ENCODE measurements at places on chromosomes 5 and 9.

DNA sequence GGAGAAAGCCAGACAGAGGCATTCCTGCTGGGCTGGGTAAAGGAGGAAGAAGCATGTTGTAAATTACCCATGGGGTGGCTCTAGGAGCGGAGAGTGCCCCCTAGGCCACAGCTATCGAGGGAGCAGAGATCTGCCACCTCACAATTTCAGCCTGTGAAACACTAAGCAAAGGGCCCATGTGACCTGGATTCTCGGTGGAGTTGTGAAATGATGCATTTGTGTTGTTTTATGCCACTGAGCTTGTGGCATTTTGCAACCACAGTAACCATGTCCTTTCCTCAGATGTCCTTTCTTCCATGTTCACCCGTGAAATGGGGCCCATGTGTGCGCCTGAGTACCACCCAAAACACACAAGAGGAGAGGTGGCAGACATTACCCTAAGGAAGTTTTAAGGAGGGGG is 159.3 kb downstream of the SYK start:
- DNase-seq = no peak

- peak; percentile 77 for DNase-seq
These were observed 89.7 kb upstream of the CCNG1 start for GRCh38 chr5:163347671-163348070.

GRCh38 chr5:131305906-131306305 is 42.1 kb downstream of the CDC42SE2 start:
- DNase-seq = no peak

DNA sequence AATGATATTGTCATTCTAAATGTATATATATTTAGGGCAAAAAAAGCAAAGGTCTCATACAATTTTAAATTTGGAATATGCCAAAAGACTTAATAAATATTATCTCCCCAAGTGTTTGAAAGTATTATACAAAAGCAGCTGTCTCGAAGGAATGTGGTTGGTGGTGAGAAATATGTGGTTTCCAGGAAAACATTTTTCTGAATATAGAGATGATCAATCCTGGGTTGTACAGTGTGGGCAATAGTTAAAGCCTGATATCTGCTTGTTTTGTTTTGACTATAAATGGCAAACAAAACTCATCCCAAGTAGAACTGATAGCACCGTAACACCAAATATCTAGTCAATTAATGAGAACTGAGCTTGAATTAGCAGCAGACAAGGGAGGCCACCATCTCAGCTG is 391.8 kb upstream of the CD180 start:
- no peak for DNase-seq

DNA sequence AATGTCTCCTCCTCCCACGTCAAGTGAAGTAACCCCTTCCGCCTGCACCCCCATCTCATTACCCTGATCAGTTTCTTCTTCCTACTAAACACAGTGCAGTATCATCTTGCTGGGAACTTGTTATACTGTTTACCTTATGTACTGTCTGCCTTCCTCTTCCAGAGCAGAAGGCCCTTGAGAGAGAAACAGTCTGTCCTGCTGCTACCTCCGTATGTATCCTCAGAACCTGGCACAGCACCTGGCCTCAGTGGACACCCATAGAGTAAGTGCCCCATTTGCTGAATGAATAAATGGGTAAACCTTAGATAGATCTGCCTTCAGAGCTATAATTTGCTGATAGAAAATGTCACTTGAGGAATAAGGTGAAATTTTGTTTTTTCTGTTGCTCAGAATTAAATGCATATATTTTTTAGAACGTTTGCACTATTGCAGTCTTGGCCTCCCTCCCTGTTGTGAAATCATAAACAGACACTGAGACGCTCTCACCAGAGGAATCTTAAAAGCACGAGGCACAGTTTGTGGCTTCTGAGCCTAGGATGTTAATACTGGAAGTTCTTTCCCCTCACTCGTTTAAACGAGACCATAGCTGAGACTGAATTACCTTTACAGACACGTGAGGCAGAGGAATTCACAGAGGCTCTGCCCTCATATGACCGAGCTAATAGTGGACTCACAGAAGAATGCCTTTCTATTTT is 223.1 kb upstream of the DAP start:
- no peak for DNase-seq

DNA sequence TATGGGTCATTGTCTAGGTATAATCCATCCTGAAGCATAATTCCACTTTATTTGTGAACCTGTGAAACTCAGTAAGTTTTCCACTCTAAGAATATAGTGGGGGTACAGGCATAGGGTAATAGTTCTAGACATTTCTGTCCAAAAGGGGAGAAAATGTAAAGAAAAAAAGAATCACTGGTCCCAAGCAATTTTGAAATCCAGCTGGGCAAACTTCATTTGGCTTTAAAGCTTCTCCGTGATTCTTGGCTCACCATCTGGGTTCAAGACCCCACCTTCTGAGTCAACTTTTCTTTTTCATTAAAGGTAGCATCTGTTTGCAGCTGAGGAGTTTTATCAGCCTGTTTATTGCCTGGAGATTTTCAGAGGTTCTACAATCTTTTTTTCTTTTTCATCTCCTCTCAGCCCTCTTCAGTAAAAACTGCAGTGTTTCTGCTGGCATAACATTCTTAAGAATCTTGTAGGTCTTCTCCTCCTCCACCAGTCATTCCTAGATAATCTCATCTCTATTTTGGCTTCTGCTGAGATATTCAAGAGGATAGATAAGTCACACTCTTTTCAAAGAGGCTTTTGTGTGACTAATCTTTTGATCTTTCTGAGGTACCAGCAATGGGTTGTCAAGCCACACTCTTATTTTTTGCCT is 126.1 kb upstream of the PITX1 start:
- DNase-seq = no peak

GRCh38 chr9:135666534-135667462 is 3.7 kb downstream of the LCN9 start:
- no peak for DNase-seq

DNA sequence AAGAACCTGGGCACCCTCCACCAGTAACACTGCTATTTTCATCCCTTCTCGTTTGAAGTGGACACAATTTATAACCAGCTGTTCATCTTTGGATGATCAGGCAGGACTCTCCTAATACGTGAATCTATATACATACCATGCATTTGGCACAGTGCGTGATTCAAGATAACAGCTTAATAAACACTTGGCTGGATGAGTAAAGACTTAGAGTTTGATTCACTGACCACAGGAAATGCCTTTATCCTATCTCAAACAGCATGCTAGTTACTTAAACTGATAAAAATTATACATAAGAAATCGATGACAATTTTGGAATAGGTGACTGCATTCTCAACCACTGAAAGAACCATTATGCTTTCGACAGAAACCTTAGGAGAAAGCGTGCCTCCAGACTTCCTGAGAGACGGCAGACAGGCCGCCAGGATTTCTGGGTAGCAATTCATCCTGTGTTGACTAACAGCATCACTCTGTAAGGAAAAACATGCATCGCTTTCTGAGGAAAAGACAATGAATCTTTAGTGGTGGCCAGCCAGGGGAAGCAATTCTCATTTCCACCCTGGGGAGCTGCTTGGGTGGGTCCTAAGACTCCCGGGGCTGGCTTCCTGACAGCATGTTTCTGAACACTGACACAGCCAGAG is 9.7 kb downstream of the MRPL36 start:
- no peak for DNase-seq

DNA sequence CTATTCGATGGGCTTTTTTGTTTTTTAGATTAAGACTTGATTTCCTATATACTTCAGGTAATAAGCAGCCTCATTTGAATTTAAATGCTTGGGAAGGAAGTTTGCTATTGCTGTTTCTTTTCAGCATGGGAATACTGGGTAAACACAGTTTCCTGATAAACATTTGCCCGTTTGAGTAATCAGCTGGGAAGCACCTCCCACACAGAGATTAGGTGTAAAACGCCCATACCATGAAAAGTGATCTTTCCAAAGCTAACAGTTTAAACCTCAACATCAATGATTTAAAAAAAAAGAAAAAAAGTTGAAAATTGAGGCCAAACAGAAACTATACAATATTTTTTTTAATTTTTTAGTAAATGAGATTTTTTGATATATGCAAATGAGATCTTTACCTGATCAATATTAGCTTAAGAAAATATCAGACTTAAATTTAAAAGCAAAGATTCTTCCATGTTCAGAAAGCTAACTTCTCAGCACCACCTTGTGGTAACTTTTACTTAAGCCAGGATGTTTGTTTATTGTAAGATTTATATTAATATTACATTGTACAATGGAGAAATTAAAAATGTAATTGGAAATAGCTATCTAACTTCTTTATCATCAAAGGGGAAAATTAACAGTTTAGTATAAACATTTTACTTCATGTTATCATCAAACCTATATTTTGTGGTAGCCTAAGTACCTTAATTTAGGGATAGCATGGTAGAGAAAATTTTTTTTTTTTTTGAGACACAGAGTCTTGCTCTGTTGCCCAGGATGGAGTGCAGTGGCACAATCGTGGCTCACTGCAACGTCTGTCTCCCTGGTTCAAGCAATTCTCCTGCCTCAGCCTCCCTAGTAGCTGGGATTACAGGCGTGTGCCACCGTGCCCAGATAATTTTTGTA is 39.8 kb downstream of the F2RL2 start:
- no peak for DNase-seq

DNA sequence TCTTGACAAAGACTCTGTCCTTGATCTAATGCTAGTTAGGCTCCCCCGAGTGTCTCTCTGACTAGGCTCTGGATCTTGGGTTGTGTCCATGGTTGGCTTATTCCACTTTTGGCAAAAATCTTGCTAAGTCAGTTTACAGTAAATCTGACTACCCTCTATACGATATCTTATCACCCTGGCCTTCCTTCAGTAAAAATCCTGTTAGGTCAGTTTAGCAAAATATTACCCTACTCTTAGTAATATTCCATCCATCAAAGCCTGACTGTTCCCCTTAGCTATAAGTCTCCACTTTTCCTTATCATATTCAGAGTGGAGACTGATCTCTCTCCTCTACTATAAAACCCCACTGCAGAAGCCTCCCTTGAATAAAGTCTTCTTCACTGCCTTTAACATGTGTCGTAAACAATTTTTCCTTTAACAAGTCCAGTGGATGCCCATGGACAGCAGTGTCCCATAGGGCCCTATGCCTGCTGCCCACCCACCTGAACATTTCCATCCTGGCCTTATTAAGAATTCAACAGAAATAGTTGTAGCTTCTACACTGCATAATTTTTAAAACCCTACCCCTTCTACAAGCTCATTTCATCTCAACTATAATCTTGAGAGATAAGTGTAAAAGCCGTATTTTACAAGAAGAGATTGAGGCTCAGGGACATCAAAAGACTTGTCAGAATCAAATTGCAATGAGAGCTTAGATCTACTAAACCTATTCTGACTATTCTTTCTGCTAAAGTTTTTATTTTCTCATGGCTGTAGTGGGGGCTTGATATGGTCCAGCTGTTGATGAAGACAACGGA is 22.3 kb downstream of the MINAR2 start:
- no peak for DNase-seq

DNA sequence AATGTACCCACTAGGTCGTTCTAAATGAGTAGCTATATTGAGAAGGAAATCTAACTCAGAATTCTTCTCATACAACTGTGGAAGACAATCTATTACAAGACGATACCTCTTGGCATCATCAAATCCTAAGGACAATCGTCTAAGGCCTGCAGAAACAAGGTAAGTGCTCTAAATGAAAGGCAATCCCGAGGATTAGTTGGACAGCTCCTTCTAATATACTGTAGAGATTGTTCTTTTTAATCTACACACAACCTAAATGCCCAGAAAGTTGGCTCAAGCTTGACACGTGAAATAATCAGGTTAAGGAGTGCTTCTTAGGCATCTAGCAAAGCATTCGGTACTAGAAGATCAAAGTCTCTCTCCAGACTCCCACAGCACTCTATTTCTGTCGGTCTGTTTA is 55.1 kb downstream of the MED27 start:
- DNase-seq = no peak

DNA sequence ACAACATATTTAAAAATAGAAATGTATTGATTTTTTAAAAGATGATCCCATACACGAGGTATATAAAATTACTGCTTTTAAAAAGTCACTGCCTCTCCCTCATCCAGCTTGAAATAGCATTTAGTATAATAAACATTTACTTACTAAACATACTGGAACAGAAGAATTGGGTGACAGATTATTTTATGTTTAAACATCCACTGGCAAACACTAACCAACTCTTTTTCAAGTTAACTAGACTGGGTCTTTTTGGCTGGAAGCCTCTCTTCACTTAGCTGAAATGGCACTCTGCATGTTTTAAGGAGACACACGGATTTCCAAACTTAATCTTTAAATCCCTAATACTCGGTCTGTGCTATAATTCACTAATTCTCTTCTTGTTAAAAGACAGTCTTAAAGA is 19.0 kb downstream of the CTXN3 start:
- no peak for DNase-seq

GRCh38 chr5:16855485-16855884 is 80.6 kb downstream of the MYO10 start:
- DNase-seq = no peak

GRCh38 chr5:109989994-109990722 is 300.4 kb downstream of the MAN2A1 start:
- no peak for DNase-seq

DNA sequence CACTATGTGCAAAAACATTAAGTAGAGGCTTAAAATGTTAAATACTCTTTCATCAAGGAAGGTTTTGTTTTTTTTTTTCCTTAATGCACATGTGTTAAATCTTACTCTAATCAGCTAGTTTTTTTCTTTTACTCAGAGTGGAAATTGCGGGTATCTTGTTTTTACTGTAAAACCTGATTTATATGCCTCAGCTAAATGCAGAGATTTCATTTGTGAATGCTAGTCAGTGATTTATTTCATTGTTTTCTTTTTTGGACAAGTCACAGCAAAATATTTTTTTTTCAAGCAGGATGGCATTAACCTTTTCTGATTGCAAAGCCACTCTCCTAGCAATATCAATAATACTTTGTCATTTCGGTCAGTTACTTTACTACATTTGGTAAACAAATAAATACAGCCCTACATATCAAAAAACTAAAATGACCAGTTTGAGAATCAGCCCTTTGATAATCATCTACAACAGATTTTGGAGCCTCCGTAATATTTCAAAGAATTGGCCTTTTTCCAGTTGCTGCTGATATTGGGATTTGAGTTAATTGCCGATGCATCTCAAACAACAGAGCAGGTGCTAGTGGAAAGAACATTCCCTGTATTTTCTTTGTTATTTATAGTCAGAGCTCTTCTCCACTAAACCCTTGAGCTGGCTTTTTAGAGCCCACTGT is 579.2 kb upstream of the ZNF608 start:
- no peak for DNase-seq

DNA sequence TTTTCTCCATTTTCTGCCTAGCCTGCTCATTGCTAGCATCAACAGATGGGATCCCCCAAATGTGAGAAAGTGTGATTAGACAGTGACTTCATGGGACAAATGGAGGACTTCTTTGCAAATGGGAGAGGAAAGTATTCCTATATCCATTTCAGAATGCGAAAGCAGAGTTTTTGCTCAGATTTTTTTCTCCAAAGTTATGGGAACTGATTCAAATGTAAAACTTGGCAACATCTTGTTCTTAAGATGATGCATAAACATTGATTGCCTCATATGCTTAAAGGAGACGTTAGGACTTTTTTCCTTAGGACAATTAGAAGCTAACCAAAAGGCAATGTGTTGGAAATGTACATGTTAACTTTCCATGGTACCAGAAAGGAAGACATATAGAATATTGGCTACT is 704.3 kb upstream of the ZNF608 start:
- DNase-seq = no peak

GRCh38 chr5:77241444-77241843 is 31.0 kb downstream of the PDE8B start:
- no peak for DNase-seq

All from GM13977 (cell line).